ENCODE measurements at places on chromosomes 1 and 21. TPM values are rescaled to one million over a fixed set of nuclear protein-coding genes. Genes with fewer than 3 reads are reported as not detected.

DNA sequence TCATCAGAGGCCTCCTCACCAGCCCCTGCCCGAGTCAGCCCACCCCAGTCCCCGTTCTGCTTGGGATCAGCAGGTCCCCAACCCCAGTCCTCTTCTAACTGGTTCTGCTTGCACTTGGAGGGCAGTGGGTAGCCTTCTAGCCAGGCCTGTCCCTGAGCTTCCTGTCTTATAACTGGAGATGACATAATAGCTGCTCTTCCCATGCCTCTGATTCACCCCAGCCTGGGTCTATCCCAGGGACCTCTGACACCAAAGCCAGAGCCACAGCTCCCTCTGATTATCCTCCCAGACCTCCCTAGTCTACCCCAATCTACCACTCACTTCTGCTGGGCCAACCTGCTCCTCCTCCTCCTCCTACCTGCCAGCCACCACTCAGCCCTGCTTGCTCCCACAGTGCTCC is 31.4 kb downstream of the IQGAP3 start:
- no peak for DNase-seq

DNA sequence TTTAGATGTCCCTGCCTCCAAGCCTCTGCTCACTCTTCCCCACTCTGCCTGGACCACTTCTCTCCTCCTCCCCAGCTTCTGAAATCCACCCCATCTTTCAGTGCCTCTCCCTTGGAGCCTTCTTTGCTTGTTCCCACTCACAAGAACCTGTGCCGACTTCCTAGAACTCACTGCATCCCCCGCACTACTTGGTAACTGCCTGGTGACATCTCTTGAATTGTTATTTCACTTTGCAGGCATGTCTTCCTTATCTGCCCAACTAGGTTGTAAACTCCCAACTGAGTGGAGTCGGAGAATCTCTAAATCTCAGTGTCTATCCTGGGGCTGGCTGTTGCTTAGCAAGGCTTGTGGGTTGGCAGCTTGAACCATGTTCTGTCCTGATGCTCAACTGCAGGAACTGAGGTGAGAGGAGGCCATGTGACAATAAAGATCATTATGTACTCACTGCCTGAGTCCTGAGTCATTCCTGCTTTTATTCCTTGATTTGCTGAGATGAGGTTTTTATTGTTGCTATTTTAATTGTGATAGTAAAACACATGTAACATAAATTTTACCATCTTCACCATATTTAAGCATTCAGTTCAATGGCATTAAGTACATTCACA is 3.9 kb downstream of the KPRP start:
- no peak for DNase-seq

GRCh38 chr1:206866062-206866461 is 639 bp downstream of the IL20 start:
- no peak for DNase-seq

DNA sequence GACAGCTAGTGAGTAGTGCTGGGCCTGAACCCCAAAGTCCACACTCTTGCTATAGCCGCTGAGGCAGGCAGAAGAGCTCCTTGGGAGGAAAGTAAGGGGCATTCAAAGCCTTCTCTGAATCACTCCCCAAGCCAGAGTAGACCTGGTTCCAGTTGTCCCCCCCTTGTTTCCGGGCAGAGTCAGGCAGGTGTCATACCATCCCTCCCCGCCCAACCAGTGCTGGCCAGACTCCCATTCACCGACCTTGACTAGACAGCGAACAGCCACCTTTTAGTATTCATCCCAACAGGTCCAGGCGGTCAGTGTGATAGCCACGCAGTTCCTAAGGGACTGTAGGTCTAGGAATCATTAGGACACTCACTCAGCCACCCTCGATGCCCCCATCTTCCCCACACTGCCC is 11.8 kb downstream of the CHRNB2 start:
- DNase-seq = no peak

DNA sequence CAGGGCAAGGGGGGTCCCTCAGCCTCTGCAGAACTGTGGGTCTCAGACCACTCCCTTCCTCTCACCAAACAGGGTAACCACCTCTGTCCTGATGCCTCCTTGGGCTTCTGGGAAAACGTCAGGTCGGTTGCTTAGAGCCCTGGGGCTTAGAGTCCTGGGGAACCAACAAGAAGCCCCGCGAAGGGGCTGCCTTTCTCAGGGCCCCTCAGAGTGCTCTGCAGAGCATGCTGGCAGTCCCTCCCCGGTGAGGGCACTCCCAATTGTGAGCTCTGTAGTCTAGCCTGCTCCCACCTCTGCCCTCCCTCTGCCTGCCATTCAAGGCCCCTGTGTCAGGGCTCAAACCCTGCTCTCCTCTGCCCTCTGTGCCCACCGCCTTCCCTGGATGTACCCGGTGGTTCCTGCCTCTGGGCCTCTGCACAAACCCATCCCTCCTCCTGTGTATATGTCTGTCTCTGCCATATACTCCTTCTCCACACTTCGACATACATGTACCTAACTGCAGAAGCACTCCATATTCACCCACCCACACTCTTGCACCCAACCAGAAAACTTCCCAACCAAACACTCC is 92.3 kb downstream of the DMRTB1 start:
- no peak for DNase-seq

- DNase-seq = no peak
Measured at GRCh38 chr1:7007902-7008301, 222.6 kb downstream of the CAMTA1 start.

- DNase-seq = no peak
Measured at GRCh38 chr1:160641323-160642280, 5.2 kb downstream of the SLAMF1 start.

- DNase-seq = no peak
Measured at GRCh38 chr1:59404796-59405195, 107.9 kb downstream of the FGGY start.

GRCh38 chr21:18007121-18007520 is 188.0 kb upstream of the C21orf91 start:
- no peak for DNase-seq

PDC gene
- total RNA-seq = not detected

Data from Karpas-422 (cell line).